ENCODE measurements at places on chromosomes 12 and 14.

GRCh38 chr14:102688290-102688689 lies 89.0 kb upstream of the TRAF3 start:
- DNase-seq, result no peak

DNA sequence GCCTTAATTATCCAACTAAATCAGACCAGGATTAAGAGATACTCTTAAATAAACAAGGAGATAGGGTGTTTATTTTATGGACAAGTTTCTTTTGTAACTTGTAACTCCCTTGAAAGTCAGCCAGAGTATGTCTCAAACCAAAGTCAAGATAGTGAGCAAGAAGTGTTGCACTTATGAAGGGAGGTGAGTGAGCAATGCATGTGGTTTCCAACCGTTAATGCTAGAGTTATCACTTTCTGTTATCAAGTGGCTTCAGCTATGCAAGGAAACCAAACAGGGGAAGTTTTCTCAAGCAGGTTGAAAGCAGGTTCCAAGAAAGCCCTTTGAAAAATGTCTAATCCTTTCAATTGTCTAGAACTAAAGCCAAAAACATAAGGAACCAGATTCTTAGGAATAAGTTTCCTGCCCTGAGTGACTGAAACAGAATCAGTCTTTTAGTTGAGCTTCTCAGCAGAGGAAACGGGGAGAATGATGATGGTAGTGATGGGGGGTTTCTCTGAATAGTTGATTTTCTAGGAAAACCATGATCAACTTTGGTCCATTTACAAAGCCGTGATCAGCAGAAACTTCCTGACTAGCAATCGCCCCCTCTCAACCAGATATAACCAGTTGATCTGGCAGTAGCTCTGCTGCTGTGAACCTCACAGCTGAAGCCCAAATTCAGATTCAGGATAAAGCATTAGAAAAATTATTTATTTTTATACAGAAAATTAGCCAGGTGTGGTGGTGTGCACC lies 128.4 kb downstream of the DAD1 start:
- DNase-seq, result no peak

DNA sequence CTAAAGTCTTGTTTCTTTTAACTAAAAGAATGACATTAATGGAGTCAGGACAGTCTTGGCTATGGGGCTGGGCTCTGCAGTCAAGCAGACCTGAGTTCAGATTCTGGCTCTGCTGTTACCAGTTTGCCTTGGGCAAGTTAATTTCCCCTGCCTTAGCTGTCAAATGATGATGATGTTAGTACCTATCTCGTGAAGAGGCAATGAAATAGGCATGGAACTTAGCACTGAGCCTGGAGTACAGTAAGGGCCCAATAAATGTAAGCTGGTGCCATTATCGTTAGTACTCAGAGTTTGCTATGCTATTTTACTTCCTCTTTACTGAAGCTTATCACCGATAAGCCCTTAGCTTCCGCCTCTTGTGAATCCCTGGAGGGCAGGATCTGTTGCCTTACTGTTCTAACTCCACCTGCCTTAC lies 8.5 kb downstream of the FBXW8 start:
- DNase-seq, result no peak

DNA sequence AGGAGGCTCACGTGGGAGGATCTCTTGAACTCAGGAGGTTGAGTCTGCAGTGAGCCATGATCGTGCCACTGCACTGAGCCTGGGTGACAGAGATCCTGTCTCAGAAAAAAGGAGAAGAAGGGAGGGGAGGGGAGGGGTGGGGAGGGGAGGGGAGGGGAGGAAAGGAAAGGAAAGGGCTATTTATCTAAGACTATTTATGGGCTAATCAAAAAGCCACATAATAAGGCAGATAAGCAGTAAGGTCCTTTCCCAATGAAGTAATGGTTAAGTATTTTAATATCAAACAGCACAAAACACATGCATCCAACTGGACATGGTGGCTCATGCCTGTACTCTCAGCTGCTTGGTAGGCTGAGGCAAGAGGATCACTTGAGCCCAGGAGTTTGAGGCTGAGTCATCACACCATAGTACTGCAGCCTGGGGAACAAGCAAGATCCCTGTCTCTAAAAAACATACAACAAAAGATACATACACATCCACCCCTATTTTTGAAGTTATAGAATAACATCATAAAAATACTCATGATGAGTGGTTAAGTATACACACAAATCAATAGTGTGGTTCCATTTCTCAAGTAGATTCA lies 9.7 kb downstream of the PAWR start:
- DNase-seq, result no peak

DNA sequence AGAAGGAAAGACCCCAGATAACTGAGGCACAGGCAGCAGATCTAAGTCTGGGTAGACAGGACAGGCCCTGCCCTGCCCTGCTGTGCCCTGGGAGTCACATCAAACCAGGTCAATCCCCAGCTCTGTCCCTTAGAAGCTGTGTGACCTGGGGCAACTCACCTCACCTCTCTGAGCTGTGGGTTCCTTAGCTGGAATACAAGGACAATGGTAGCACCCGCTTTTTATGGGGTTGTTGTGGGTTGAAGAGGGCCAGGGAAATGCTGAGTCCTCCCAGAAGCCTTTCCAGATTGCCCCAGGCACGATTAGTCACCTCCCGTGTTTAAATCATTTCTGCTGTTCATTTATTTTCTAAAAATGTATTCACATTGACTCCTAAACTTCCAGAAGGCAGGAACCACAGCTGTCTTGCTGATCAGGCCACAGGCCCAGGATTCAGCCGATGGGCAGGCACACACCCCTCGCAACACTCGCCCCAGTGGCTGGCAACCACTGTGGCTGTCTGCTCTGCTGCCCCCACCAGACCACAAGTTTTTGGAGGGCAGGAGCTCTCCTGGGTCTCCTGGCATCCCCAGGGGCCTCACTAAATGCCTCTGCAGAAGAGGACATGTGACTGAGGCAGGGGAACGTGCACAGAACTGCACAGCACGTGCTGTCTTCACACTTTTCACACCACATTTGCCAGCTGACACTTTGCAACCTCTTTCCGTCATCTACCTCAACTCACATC lies 3.0 kb downstream of the SELPLG start:
- DNase-seq, result no peak

GRCh38 chr14:98943907-98944306 lies 328.1 kb downstream of the BCL11B start:
- DNase-seq, result no peak

DNA sequence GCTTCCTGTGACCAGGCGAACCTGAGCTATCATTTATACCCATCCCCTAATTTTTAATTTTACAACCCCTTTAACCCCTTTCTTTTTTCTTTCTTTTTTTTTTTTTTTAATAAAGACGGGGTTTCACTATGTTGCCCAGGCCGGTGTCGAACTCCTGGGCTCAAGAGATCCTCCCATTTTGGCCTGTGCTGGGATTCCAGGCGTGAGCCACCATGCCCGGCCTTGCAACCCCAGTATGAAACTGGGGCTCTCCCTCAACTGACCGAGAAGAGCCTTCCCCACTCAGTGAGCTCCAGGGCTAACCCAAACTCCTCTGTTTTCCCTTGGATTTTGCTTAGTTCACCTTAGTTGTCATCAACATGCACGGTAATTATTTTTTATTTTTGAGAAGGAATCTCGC lies 992 bp downstream of the CPSF2 start:
- DNase-seq, result no peak

DNA sequence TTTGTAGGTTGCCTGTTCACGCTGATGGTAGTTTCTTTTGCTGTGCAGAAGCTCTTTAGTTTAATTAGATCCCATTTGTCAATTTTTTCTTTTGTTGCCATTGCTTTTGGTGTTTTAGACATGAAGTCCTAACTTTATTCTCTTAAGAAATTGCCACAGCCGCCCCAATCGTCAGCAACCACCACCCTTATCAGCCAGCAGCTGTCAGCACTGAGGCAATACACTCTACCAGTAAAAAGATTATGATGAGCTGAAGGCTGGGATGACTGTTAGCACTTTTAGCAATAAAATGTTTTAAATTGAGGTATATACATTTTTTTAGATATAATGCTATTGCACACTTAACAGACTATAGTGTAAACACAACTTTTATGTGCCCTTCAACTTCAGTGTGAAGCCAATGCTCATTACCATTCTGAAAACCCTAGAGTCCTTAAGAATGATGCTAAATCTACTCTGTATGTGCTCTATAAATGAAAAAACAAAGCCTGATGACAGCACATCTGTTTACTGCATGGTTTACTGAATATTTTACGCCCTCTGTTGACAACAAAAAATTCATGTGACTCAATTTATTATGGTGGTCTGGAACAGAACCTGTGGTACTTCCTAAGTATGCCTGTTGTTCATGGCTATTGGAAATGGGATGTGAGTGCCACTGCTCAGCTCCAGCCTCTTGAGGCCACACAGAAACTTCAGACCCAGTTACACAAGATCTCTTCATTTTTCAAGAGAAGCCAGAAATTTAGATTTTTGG lies 197.4 kb downstream of the DUSP6 start:
- no peak for DNase-seq

Data from stimulated activated CD8-positive, alpha-beta memory T cell treated with anti-CD3 and anti-CD28 coated beads, Interleukin-2, amount 100 ng/mL, for 48 hours (primary cell).